ENCODE measurements at places on chromosomes 6 and 20.

- no peak for DNase-seq
Measured at GRCh38 chr20:25514195-25514594, 71.1 kb downstream of the NINL start.

- DNase-seq: no peak
Measured at GRCh38 chr6:73471686-73472290, 10.3 kb downstream of the MTO1 start.

GRCh38 chr6:95133578-95133977, 443.8 kb upstream of the MANEA start:
- peak; percentile 5 for DNase-seq

GRCh38 chr6:130575971-130576370, 210.2 kb downstream of the TMEM200A start:
- no peak for DNase-seq

- DNase-seq: no peak
Measured at GRCh38 chr6:133959667-133960368, 6.8 kb downstream of the TBPL1 start.

- no peak for DNase-seq
Measured at GRCh38 chr6:112249489-112249888, 4.9 kb downstream of the LAMA4 start.
